Keratinocyte (primary cell): ENCODE measurements at places on chromosomes 5 and 9.

DNA sequence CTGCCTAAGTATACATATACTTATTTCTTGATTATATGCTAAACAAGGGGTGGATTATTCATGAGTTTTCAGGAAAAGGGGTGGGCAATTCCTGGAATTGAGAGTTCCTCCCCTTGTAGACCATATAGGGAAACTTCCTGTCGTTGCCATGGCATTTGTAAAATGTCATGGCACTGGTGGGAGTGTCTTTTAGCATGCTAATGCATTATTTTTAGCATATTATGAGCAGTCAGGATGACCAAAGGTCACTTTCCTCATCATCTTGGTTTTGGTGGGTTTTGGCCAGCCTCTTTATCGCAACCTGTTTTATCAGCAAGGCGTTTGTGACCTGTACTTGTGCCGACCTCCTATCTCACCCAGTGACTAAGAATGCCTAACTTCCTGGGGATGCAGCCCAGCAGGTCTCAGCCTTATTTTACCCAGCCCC is 80.9 kb downstream of the ALDH7A1 start:
- no peak for DNase-seq

GRCh38 chr9:27414220-27414761 is 109.8 kb upstream of the IFNK start:
- no peak for DNase-seq

DNA sequence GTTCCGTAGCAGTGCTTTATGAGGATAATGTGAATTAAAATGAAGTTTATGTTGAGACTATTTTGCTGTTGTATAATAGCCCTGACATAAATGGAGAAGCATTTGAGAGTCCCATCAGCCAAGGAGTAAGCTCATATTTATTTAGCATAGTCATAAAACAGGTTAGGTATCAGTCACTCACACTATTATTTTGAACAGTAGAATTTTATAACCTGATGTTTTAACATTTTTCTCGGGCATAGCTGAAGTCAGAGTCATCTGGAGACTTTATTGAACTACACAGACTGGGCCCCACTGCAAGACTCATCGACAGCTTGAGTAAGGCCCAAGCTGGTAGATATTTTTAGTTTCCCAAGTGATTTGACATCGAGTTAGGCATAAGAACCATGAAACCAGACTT is 620.3 kb upstream of the WWC1 start:
- DNase-seq: no peak

DNA sequence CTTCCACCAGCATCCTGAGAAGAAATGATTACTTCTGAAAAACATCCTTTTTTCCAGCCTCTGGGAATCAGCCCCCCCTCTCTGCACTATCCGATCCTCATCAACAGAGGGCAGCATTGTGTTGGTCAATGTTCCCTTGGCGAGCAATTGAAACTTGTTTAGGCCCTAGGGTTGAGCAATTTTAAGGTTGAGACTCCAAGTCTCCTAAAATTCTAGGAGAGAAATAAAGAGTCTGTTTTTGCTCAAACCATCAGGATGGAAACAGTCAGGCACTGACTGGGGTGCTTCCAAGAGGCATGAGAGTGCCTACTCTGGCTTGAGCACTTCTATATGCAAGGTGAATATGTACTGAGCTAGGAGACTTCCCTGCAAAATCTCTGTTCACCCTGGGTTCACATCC is 12.4 kb upstream of the CYFIP2 start:
- DNase-seq: no peak

DNA sequence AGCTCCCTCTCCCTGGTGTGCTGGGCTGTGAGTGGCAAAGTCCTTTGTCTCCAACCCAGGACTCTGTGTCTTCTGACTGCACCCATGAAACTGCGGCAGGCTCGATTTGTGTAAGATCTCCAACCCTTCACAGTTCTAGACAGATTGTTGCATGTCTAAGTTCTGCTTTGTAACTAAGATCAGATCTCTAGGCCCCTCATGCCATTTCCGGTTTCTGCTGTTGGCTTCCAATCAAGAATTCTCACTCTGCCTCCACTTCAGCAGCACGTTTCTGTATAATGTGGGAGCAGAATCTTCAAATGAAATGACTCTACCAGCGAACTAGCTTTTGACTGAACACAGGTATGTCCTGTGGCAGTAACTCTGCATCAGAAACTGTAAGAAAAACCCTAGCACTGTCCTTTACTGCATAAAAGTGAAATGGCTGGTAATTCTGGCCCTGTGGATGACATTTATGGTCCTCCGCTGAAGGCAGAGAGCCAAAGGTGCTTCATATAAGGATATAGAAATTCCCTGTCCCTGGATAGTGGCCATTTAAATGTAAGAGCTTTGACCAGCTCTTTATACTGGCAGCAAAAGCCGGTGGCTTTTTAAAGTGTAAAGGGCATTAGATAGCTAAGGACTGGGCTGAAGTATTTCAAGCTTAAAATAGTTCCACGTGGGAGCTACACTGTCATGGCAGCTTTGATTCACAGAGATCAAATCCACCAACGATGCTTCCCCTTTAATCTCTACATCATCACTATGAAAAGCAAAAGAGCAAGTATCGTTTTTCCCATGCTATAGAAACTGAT is 319.0 kb upstream of the CDH6 start:
- no peak for DNase-seq

DNA sequence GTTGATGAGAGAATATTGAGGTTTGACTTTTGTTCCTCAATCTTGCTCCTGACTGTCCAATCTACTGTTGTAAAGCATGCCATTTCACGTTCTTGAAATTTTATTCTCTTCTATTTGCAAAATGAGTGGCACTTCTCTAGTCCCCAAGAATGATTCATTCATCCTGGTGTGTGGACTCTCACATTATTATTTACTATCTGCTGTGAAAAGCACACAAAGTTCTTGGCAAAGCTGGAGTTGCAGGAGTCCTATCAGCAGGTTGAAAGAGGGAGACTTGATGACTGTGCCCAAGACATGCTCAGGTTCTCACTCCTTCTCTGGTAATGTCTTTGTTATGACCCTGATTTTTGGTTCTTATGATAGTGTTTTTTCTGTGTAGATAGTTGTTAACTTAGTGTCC is 382.6 kb downstream of the DMRTA1 start:
- no peak for DNase-seq

GRCh38 chr5:953535-954449 is 54.8 kb upstream of the NKD2 start:
- no peak for DNase-seq

DNA sequence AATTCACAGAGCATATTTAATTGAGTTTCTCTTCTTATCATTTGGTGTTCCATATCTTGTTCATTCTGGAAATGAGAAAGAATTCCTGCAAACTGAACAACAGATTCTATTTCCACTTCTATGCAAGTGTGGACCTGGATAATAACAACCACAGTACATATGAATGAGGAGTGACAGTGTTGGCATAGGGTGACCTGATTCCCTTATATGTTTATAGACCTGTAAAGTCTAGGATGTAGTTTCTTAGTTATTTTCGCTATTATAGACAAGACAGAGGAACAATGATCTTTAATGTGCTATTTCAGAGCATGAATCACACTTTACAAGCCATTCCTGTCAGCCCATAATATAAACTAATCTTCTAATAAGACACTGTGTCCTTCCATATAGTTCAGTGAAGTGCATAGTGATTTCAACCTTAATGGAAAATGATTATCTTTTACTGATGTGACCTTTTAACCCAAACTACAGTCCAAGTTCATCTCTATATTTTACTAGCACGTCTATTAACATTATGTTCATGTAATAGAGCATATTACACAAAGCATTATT is 88.2 kb upstream of the FAM174A start:
- no peak for DNase-seq
